GM12878 (cell line): ENCODE measurements at places on chromosomes 5 and 9. TPM values are rescaled to one million over a fixed set of nuclear protein-coding genes. Genes with fewer than 3 reads are reported as not detected.

DNA sequence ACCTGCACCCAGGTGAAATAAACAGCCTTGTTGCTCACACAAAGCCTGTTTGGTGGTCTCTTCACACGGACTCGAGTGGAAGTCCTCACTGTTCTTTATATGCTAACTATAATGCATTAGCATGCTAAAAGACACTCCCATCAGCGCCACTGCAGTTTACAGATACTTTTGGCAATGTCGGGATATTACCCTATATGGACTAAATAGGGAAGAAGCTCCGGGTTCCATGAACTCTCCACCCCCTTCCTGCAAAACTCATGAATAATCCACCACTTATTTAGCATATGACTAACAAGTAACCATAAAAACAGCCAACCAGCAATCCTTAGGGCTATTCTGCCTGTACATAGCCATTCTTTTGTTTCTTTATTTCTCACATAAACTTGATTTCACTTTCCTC, 426.2 kb upstream of the PTPRD start:
- H3K4me1 ChIP-seq: no peaks in the 10 kb centered on the region
- H3K36me3 ChIP-seq: no peaks in the 10 kb centered on the region
- no peaks in the 10 kb centered on the region for H3K27me3 ChIP-seq
- no peak for DNase-seq

DNA sequence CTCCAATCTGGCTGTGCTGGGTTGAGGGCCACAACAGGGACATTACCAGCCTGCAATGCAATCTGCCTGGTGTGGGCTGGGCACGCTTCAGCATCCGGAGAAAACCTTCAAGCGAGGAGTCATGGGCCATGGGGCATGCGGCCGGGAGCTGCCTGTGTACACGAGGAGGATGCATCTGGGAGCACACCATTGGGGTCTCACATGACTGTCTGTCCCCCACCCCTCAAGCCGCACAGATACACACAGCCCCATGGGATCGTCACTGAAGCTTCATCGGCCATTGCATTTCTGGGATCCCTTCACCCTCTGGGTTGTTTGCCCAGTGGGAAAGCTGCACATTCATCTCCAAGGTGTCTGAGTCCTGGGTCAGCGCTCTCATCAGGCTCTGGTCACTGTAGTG, 9.9 kb downstream of the LCN1 start:
- H3K36me3 ChIP-seq: no peaks in the 10 kb centered on the region
- H3K27me3 ChIP-seq: peaks cover 3% of the 10 kb centered on the region; the same call in 1 of the 2 replicates

GRCh38 chr5:1648806-1649205, 125.0 kb upstream of the LPCAT1 start:
- H3K4me1 ChIP-seq: peaks cover 8% of the 10 kb centered on the region; the same call in 1 of the 2 replicates
- no peak overlapping the region for H3K4me3 ChIP-seq
- H3K27me3 ChIP-seq: peaks cover 16% of the 10 kb centered on the region; the same call in 1 of the 2 replicates
- H3K27ac ChIP-seq: no peak overlapping the region

GRCh38 chr5:157193699-157194424, 13.2 kb downstream of the ITK start:
- 0 out of 2 replicates have a peak, but pooled peaks cover under 1% of the 10 kb centered on the region for H3K4me1 ChIP-seq
- no peaks in the 10 kb centered on the region for H3K36me3 ChIP-seq
- H3K27ac ChIP-seq: no peak overlapping the region
- DNase-seq: no peak

CDC23 gene
- total RNA-seq: 40.5 and 42.2 TPM in 2 replicates

PCDHB6 gene
- not detected in 2 replicates for total RNA-seq

N4BP3 gene
- total RNA-seq: 11.4 and 13.0 TPM in 2 replicates
